ENCODE measurements at places on chromosomes 2 and 18. TPM values are rescaled to one million over a fixed set of nuclear protein-coding genes. Genes with fewer than 3 reads are reported as not detected.

MPP4 gene
- 0.45 TPM for total RNA-seq

ADAM23 gene
- 1.6 TPM for total RNA-seq

MOB4 gene
- 40.0 TPM for total RNA-seq

PAX8 gene
- total RNA-seq, result 0.57 TPM

TCF23 gene
- not detected for total RNA-seq

SERPINB12 gene
- not detected for total RNA-seq

TUBA3E gene
- not detected for total RNA-seq

GRCh38 chr2:199465988-199466691 is 8.4 kb upstream of the SATB2 start:
- peaks cover 74% of the 10 kb centered on the region for H3K27me3 ChIP-seq
- H3K4me1 ChIP-seq, result peaks cover 35% of the 10 kb centered on the region
- no peaks in the 10 kb centered on the region for H3K36me3 ChIP-seq
- no peak overlapping the region for H3K27ac ChIP-seq

- no peak overlapping the region for H3K4me3 ChIP-seq
- H3K27ac ChIP-seq, result no peak overlapping the region
- no peaks in the 10 kb centered on the region for H3K27me3 ChIP-seq
- no peaks in the 10 kb centered on the region for H3K36me3 ChIP-seq
- peaks cover 16% of the 10 kb centered on the region for H3K4me1 ChIP-seq
- no peak for DNase-seq
These were observed 1045.7 kb upstream of the CELF4 start for GRCh38 chr18:38611036-38611964.

GRCh38 chr2:58427572-58428095 is 186.5 kb upstream of the FANCL start:
- no peak overlapping the region for H3K27ac ChIP-seq
- H3K4me1 ChIP-seq, result peaks cover 5% of the 10 kb centered on the region
- no peak overlapping the region for H3K4me3 ChIP-seq
- no peaks in the 10 kb centered on the region for H3K36me3 ChIP-seq
- peaks cover 5% of the 10 kb centered on the region for H3K27me3 ChIP-seq

- no peak for DNase-seq
- no peaks in the 10 kb centered on the region for H3K36me3 ChIP-seq
- no peaks in the 10 kb centered on the region for H3K27me3 ChIP-seq
- H3K27ac ChIP-seq, result no peak overlapping the region
- no peaks in the 10 kb centered on the region for H3K4me1 ChIP-seq
These were observed 241.0 kb downstream of the FSIP2 start for GRCh38 chr2:185979546-185980071.

DNA sequence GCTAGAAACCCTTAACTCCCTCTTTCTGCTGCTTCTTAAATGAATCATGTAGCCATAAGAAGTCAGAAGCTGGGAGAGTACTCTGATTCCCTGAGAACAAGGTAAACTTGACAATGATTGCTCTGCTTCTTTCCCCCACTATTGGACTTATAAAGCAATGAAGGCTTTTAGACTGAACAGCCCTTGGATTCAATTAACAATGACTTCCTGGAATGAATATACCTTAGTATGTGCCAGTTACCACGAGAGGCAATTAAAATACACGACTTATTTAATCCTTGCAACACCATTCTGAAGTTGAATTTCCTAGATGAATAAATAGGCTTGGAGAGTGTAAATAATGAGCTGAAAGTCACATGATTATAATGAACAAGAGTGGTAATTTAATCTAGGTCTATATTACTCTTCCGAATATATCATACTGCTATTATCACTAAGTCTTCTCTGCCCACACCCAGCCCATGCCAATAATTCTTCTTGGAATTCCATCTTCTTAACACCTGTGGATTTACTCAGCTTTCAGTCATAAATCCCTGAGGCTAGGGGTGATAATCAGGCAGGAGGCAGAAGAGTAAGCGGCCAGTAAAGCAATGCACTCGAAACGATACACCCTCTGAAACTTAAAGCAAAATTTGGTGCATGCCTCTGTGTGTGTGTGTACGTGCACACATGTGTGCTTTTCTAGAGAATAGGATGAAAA is 170.2 kb downstream of the ATAD2B start:
- DNase-seq, result no peak
- H3K36me3 ChIP-seq, result peaks cover 55% of the 10 kb centered on the region
- H3K4me3 ChIP-seq, result no peak overlapping the region

DNA sequence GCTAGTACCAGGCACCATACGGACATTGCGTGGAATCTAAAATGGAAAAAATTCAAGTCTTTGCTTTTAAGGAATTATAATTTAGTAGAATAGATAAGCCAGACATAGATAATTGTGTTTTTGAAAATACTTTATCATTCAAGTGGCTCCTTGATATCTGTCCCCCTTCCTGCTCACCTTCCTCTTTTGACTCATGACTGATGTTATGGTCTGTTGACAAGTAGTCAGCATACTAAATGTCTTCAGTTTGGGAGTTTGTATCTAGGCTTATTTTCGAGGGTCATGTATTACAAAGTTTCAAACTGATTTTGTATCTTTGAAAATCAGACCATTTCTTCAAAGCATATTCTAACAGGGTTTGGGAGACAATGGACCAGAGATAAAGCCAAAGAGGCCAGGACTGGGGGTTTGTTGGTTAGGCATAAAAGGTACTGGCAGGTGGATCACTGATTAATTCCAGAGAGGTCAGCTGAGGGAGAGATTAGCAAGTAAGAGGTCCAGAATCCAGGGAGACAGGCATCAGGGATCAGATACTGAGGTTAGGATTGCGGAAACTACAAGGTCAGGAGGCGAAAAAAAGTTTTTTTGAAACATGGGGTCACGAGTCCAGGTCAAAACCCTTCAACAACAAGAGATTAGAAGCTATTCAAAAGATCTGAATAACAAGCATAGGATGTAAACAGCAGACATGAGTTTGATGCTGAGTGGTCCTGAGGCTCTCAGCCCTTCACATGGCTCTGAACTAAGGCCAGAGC is 31.5 kb upstream of the KLHL14 start:
- peak overlapping the region; percentile 41 for H3K27ac ChIP-seq
- DNase-seq, result no peak
- no peaks in the 10 kb centered on the region for H3K36me3 ChIP-seq
- no peaks in the 10 kb centered on the region for H3K4me1 ChIP-seq
- no peaks in the 10 kb centered on the region for H3K27me3 ChIP-seq

DNA sequence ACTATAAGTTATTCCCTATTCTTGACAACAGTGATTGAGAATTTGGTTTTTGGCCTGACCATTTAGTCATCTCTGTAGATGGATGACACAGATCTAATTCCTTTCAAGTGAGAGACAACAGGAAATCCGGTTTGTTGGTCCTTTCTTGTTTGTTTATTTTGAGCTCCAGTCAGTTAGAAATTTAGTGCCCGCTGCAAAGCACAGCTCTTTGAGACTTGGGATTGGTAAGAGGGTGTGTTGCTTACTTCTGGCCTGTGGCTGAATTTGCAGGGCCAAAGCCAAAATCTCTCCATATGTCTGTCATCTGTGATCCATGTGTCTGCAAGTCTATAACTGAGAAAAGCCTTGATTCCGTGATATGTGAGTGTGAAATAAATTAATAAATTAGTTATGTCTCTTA is 74.3 kb downstream of the BIN1 start:
- no peak overlapping the region for H3K4me3 ChIP-seq
- H3K27ac ChIP-seq, result no peak overlapping the region
- H3K27me3 ChIP-seq, result peaks cover 8% of the 10 kb centered on the region
- no peaks in the 10 kb centered on the region for H3K36me3 ChIP-seq
- H3K4me1 ChIP-seq, result no peaks in the 10 kb centered on the region

DNA sequence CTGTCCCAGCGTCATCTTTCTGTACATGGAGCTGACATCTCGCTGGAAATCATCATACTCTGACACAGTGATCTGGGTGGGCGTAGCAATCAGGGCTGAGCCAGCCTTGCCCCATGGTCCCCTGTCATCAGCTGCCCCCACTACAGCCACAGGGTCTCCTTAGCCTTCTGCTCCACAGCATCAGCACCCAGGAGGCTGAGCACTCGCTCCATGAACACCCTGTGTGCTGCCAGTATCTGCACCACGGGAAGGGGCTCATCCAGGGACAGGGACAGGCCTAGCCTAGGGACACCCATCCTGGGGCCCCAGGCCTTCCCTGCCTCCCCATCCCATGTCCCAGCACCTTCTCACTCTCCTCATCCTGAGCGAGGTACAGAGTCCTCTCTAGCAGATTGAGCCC is 11.4 kb downstream of the ALPG start:
- DNase-seq, result no peak
- no peak overlapping the region for H3K27ac ChIP-seq
- H3K36me3 ChIP-seq, result no peaks in the 10 kb centered on the region
- no peak overlapping the region for H3K4me3 ChIP-seq
- H3K27me3 ChIP-seq, result peaks cover 14% of the 10 kb centered on the region

DNA sequence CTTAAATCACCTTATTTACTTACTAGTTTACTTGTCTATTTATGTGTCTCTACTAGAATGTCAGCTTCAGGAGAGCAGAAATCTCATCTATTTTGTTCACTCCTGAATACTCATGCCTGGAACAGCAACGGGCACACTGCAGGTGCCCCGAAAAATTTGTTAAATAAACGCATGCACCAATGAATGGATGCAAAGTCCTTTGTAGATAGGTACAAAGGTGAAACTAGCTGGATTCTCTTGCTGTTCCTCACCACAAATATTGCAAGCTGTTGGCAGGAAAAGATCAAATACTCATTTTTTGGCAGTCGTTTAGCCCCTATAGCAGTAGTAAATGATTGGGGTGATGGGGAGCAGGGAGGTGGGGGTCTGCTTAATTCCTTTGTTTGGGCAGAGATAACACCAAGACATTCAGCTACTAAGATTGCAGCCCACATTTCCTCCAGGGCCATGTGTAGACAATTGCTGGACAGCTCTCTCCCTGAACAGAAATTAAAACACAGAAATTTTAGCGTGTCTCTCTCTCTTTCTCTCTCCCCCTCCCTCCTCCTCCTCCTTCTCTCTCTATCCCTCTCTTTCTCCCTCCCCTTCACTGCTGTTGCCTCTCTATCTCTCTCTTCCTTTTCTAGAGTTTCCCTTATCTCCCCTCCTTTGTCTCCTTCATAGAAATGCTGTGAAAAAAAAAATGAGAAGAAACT is 5.4 kb downstream of the MARCHF4 start:
- no peak for DNase-seq
- peaks cover 24% of the 10 kb centered on the region for H3K27me3 ChIP-seq
- H3K36me3 ChIP-seq, result no peaks in the 10 kb centered on the region
- H3K4me3 ChIP-seq, result no peak overlapping the region

- H3K36me3 ChIP-seq, result no peaks in the 10 kb centered on the region
- H3K4me1 ChIP-seq, result no peaks in the 10 kb centered on the region
- H3K4me3 ChIP-seq, result no peak overlapping the region
- DNase-seq, result no peak
These were observed 45.1 kb upstream of the LRP1B start for GRCh38 chr2:142175813-142176338.

DNA sequence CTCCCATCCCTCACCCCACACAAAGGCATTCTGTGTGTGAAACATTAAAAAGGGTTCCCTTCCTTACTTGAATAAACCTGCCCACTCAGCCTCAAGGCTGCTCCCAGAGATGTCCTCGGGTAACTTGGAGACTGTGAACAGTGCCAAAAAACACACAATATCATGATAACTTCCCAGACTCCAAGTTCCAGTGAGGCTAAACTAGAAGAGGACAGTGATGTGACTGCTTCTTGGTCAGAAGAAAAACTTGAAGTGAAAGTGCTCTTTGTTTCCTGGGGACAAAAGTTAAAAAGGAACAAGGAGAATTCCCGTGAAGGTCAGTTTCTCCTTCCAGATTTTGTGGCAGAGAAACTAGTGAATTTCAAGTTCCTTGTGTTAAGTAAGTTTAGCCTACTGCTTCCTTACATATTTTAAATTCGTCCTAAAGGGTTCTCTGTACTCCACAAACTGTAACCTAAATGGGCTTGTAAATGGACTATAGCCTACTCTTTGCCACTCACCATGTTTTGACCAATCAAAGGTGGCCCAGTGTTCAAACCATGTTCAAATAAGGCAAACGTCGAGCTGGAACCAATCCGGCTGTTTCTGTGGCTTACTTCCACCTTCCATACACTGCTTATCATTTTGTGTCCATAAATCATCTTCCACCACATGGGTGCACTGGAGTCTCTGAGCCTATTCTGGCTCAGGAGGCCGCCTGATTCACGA is 20.4 kb downstream of the TPRKB start:
- H3K27ac ChIP-seq, result no peak overlapping the region
- H3K36me3 ChIP-seq, result no peaks in the 10 kb centered on the region
- no peak overlapping the region for H3K4me3 ChIP-seq
- no peak for DNase-seq

DNA sequence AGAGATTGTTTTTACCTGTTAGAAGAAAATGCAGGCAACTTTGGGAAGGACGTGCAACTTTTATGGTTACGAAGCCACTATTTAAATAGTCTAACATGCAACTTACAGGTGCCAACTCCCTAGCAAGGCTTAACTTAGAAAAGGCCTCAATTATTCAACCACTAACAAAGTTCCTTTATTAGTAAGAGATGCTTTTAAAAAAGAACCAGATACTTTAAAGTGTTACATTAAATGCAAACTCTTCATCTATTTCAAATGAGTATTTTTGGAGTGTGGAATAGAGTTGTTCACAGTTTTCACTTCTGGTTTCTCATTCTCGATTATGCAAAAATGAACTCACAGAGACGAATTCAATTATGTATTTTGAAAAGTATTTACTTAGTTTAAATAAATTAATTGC is 51.7 kb downstream of the PELI1 start:
- peaks cover 21% of the 10 kb centered on the region for H3K36me3 ChIP-seq
- no peak overlapping the region for H3K27ac ChIP-seq
- no peaks in the 10 kb centered on the region for H3K27me3 ChIP-seq
- no peaks in the 10 kb centered on the region for H3K4me1 ChIP-seq
- H3K4me3 ChIP-seq, result no peak overlapping the region

DNA sequence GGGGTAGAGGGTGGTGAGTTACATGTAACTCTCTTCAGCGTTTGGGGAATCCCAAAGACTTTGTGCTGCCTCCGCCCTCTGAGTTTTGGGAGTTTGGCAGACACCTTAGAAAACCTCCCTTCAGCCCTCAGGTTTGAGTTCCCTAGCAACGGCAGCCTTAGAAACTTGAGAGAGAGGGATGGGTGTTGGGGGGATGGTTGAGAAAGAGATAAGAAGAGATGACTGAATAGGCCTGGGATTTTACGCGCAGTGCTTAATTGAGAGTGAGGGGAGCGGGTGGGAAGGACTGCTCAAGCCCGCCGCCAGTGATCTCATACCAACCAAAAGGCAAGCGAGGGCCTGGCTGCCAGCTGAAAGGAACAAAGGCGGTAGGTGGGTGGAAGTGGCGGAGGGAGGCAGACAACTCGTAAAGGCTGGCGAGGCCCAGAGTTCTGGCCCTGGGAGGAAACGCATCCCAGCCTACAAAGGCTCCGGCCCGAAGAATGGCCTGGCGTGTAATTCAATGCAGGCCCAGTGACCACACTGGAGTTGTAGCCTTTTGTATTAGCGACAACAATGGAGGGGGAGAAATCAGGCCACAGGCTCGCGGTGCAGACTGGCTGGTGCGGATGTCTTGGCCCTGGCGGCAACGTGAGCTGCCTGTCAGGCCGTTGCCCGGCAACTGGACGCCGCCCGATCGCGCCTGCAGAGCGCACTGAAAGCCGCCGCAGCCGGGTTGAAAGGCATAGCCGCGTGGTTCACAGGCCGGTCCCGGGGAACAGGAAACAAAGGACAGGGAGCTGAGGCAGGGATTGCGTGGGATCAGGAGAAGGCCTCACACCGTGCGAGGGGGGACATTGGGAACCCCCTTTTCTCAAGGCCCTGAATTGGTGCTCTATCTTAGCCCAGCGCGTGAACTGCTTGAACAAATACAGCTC is 39.9 kb upstream of the DARS1 start:
- H3K36me3 ChIP-seq, result no peaks in the 10 kb centered on the region
- peak; percentile 33 for DNase-seq
- H3K4me1 ChIP-seq, result peaks cover 7% of the 10 kb centered on the region
- H3K4me3 ChIP-seq, result no peak overlapping the region
